ENCODE measurements at places on chromosomes 12 and 14.

DNA sequence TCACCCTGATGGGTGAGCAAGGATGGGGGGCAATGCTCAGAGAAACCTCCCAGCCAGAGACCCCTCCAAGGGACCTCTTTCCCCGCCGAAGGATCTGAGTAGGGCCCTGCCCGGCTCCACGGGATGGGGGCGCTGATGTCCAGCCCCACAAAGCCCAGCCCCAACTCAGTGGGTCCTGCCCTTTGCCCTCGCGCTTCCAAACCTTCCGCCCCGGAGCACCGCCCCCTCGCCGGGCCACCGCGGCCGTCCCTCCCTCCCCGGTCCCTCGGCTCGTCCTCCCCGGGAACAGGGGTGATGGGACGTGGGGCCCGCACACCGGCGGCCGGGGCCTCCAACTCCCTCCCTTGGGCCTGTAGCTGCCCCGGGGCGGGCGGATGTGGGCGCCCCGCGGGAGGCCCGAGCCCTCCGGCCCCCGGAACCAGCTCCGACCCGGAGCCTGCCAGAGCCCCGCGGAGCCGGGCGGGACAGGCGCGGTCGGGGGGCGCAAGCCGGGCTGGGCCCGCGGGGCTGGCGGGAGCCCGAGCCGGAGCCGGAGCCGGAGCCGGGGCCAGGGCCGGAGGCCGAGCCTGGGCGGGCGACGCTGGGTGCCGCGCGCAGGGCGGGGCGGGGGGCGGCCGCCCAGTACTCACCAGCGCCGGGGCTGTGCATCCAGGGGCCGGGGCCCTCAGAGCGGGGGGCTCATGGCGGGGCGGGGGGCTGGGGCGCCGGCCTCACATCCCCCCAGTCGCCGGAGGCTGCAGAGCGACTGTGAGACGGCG, 386 bp downstream of the HDAC7 start:
- peak; percentile 74 for DNase-seq

DNA sequence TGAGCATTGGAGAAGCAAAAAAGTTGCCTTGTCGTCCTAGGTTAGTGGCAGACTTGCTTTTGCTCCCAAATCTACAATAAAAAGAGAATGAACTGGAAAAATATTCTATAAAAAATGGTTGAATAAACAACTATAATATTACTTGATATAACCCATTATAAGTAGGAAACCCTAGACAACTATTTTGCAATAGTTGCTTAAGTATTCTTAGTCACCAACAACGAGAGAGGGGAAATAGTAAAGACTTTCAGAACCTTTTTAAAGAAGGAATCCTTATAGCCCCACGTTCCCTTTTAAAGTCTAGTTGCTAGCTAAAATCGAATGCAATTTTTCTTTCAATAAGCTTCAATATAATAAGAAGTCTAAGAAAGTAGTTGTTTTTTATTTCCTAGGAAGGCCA, 17.5 kb downstream of the AQP6 start:
- DNase-seq: no peak

DNA sequence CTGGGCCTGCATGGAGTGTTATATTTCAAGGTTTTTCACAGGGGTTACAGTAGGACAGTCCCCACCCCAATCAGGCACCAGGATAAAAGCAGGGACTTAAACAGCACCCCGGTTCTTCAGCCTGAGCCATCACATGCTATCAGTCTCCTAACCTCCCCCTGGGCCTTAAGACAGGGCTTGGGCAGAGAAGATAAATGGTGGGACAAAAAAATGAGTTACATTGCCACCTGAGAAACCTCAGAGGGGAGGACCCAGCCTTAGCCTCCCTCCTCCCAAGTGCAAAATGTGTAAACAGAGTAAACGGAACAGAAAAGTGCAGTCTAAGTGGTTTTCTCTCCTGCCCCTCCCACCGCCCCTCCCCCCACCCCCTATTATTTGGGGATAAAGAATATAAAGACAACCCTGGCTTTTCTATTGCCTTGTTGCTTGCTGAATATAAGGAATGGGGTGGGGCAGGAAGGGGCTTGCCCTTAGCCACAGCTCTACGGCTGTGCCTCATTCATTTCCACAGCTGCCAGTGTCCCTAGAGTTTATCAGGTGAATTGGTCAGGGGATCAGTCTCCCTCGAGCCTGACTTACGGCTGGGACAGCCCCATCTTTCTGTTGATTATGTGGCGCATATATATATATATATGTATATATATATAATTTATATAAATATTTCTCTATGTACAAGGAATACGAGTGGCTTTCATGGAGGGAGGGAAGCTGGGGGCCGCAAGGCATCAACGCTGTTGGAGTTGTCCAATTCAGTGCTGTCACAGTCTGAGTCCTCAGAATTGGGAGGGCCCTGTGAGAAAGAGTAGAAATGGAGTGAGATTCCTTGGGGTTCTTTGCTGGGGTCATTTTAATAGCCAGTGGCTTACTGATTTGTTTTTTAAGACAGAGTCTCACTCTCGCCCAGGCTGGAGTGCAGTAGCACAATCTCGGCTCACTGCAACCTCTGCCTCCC, 18.5 kb downstream of the MAP3K12 start:
- DNase-seq: no peak

- DNase-seq: no peak
Observed at GRCh38 chr12:60096727-60097126, 500.9 kb downstream of the SLC16A7 start.

DNA sequence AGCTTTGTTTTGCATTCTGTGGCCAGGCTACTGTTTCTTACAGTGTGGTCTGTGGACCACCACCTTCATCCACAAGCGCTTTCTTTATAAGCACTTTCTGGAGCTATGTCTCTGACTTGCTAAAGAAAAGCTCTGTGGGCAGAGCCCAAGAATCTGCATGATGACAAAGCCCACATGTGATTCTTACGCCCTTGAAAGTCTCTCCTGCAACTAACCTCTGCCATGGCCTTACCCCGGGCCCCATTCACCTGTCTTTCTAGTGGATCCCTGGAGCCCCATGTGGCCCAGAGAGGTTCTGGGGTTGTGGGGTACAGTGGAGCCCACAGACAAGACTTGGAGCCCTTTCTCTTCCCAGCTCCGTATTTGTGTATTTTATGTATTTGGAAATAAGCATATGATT, 16.6 kb downstream of the PLEKHH1 start:
- no peak for DNase-seq

GRCh38 chr12:64311877-64312276, 78.7 kb downstream of the C12orf56 start:
- no peak for DNase-seq

DNA sequence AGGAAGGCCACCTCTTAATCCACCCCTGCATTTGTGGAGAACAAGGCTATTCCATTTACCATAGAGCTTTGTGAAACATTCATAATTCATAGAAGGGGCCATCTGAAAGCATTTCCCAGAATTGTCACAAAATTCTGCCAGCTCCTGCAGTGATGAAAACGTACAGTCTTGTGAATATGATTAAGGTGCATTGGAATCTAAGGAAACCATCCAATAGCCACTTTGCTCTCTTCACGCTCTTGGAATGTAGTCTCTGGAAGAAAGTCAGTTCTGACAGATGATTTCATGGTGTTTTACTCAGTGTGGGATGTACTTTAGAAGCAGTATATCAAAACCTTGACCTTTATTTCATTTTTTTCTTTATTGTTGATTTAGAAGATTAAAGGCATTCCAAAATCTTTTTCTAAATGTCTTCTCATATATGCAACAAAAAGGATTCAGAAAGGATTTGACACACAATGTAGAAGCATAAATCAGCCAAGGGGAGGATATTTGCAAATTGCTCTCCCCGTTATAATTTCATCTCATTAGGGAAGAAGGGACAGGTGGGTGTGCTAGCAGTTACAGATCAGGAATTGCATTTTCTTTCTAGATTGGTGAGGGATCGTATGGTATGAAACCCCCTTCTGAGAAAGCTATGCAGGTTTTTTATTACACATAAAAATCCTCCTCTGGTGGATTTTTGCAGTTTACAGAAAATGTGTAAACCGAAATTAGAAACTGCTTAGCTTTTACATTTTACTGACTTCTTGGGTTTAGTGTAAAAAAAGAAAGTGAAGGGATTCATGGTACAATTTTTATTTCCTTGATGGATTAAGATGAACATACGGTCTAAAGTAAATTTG, 390.2 kb downstream of the LRIG3 start:
- DNase-seq: no peak
